ENCODE measurements at places on chromosomes 6 and 20. TPM values are rescaled to one million over a fixed set of nuclear protein-coding genes. Genes with fewer than 3 reads are reported as not detected.
A peak's percentile ranks its signal among the peaks of the same experiment; 100 is the strongest.

GRCh38 chr6:4350567-4351519 lies 215.5 kb upstream of the ECI2 start:
- peak; percentile 44 for DNase-seq

DNA sequence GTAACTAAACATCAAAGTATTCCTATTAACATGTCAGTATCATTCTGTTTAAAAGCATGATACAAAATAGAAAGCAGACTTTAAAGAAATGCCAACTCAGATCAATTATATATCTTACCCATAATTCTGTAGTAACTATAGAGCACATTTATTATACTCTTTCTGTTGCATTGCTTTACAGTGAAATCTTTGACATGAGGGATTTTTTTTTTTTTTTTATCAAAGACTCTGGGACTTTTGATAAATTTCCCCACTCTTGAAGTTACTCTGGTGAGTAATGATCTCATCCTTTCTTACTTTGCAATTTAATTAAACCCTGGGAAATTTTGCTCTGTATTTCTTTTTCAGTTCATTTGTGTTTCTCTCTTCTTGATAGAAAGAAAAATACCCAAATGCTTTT lies 17.4 kb downstream of the ADGRF4 start:
- no peak for DNase-seq

IRF4 gene
- total RNA-seq: 0.22 TPM

GRCh38 chr6:140203661-140204147 lies 829.3 kb upstream of the CITED2 start:
- DNase-seq: no peak

GRCh38 chr6:38115626-38116008 lies 296.1 kb downstream of the ZFAND3 start:
- no peak for DNase-seq

RNF182 gene
- not detected for total RNA-seq

DNA sequence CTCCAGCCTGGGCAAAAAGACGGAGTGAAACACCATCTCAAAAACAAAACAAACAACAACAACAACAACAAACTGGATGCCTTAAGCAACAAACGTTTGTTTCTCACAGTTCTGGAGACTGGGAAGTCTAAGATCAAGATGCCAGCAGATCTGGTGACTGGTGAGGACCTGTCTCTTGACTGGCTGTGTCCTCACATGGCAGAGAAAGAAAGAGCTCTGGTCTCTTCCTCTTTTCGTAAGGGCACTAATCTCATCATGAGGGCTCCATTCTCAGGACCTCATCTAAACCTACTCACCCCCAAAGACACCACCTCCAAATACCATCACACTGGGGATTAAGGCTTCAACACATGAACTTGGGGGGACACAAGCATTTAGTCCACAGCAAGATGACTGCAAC lies 13.5 kb upstream of the GFOD1 start:
- DNase-seq: no peak

DNA sequence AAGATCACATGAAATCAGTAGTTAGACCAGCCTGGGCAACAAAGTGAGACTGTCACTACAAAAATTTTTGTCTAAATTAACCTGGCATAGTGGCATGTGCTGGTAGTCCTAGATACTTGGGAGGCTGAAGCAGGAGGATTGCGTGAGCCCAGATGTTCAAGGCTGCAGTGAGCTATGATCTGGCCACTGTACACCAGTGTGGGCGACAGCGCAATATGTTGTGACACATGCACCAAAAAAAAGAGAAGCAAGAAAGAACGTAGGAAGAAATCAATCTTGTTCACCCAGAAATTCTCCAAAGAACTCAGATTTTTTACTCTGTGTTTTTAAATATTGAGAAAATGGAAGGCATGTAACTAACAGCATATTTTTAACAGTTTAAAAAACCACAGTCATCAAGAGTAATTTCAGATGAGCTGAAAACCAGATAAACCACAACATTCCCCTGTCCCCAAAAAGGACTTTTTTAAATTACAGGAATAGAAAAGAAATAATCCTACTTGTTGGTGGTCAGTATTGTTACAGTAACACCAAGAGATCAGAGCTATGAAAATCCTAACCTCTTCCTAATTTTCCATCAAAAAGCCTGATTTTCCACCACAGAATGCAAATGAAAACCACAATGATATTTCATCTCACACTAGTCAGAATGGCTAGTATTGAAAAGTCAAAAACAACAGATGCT lies 240.2 kb downstream of the KHDC1L start:
- no peak for DNase-seq

GRCh38 chr6:346386-347030 lies 45.0 kb upstream of the IRF4 start:
- DNase-seq: no peak

DNA sequence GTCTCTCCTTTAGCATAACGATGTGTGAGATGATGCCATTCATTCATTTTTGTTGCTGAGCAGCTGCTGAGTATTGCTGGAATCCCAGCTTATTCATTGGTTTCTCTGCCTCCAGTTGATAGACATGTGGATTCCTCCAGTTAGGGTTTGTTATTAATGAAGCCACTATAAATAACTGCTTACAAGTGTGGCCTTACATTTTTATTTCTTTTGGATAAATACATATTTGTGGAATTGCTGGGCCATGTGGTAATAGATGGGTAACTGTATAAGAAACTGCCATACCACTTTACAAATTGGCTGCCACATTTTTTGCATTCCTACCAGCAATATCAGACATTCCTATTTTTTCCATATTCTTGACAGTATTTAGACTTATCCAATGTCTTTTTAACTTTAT lies 2.6 kb upstream of the HLA-B start:
- DNase-seq: no peak

- no peak for DNase-seq
Measured at GRCh38 chr6:42402184-42402583, 49.5 kb downstream of the TRERF1 start.

GRCh38 chr20:406200-407132 lies 1.6 kb upstream of the RBCK1 start:
- no peak for DNase-seq

HCRTR2 gene
- total RNA-seq: not detected

DNA sequence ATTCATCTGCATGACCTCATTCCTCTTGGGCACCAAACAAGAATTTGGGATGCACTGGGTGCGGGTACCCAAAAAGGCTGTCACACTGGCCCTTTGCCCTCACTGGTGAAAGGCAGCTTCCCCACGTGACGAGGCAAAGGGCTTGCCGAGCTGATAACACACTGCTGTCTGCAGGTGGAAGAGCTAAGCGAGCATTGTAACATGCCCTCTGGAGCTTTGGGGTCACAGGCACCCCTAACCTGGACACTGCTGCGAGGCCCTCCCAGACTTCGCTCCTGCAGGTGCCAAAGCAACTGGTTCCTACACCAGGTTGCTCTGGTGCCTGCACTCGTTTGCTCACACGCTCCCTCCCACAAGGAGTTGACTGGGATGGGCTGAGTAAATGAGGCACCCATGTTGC lies 1595.7 kb downstream of the HACE1 start:
- no peak for DNase-seq

DNA sequence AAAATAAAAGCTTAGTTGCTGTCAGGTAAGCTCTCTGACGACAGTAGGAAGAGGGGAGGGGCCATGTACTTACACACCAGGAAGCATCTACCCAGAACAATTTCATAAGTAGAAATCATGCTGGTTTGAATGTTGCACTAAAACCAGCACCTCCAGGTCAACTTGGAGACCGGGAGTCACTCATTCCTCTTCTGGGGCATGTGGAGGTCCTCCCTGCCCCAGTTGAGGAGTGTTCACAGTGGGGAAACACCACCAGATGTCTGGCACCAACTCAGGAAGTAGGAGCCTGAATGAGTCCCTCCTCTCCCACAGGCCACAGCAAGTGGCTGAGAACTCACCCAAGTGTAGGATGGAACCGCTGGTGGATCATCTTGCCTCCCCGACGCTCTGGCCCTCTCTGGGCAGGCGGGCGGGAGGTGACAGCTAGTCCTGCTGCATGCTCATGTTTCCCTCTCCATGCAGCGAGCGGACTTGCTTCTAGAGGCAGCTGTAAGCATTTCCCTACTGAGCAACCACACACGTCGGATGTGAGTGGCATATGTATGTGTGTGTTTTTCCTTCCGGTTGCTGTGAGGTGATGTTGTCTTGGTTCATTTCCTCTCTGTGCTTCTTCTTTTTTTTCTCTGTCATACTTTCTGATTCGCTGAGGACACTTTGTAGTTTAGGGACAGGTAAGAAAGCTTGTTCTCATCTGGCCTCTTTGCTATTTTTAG lies 149.5 kb upstream of the NEDD9 start:
- no peak for DNase-seq

RAD21L1 gene
- not detected for total RNA-seq

DNA sequence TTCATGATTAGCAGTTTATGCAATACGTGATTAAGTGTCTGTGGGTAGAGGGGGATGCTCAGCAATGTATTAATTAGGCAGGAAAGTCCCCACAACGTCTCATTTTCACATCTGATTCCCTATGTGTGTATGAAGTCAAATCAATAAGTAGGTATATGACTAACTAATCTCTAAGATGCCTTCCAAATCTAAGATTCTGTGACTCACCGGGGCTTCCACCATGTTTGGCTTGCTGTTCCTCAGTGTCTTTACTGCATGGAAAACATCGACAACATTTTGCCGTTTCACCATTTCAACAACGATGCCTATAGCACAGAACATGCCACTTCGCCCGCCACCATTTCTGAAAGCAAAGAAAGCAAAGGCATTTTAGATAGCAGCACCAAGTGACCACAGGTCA lies 72.0 kb upstream of the THEMIS start:
- DNase-seq: no peak

GRCh38 chr20:32439132-32439829 lies 81.2 kb downstream of the ASXL1 start:
- DNase-seq: no peak

ARMC2 gene
- 14.0 TPM for total RNA-seq

- DNase-seq: no peak
Measured at GRCh38 chr20:64035066-64035932, 683 bp upstream of the C20orf204 start.

DNA sequence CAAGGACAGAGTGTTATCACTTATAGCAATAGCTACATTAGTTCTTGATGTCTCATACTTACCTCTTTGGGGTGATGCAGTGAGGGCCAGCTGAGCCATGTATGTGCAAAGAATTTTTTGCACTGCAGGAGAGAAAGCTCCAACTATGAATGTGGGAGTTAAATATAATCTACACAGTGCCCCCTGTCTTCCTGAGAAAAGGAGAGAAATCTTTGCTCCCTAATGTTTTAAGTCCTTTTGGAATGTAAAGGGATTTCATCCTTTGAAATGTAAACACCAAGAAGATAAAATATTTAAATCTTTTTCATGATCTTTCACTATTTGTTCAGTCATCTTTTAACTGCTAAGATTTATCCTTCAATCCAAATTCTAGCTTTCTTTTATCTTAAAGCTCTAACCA lies 822.1 kb downstream of the TENT5A start:
- DNase-seq: no peak

DEFB132 gene
- total RNA-seq: not detected

GRCh38 chr6:43481591-43482236 lies 4.3 kb downstream of the TJAP1 start:
- DNase-seq: no peak

DNA sequence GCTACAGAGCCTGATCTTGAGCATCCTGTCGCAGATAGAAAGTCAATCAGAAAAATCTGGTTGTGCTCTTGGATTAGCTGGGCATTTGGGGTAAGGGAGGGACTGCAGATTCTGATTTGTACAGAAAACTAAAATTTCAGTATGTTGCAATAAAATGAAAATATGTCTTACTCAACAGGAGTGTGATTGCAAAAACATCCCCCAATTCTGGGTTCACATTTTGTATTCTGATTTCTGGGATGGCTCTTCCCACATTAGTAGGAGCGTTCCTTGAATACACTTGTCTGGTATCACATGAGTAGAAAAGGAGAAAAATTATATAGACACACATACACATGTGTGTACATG lies 40.5 kb downstream of the PANK2 start:
- no peak for DNase-seq

- DNase-seq: no peak
Measured at GRCh38 chr6:42049116-42049809, 1.1 kb upstream of the TAF8 start.

DNA sequence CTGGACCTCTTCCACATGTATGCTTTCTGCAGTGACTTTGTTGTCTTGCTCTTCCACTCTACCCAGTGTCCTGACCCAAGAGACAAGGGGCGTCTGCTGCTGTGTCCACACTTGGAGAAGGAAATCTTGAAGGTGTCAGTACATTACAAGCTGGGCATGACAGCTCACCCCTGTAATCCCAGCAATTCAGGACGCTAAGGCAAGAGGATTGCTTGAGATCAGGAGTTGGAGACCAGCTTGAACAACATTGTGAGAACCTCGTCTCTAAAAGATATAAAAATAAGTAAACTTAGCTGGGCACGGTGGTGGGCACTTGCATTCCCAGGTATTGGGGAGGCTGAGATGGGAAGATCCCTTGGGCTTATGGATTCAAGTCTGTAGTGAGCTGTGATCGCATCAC lies 5.8 kb upstream of the HLA-B start:
- no peak for DNase-seq

- no peak for DNase-seq
Measured at GRCh38 chr6:98335594-98335993, 498.8 kb upstream of the POU3F2 start.

DNA sequence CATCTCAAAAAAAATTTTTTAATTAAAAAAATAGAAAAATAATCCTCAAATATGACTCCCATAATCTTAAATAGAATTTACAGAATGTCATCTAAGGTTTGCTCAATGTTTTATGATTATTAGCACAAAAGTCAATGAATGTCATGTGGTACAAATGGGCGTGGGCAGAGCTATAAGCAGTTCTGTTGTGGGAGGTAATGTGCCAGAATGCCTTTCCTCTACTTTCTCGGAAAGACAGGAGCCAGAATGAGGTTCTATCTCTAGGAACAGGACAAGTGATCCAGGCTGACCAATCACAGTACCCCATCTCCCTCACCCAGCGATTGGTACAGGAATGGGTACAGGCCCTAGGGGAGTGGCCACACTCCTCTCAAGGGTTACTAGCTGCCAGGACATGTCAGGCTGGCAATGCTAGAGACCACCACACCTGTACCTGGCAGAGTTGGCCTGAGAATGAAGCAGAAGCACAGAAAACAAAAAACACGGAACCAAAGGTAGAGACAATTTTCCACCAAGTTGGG lies 15.1 kb downstream of the RALGAPA2 start:
- no peak for DNase-seq

GRCh38 chr6:98946266-98946878 lies 1.4 kb downstream of the FBXL4 start:
- no peak for DNase-seq

GRCh38 chr20:48696671-48697070 lies 131.1 kb downstream of the PREX1 start:
- DNase-seq: no peak

DNA sequence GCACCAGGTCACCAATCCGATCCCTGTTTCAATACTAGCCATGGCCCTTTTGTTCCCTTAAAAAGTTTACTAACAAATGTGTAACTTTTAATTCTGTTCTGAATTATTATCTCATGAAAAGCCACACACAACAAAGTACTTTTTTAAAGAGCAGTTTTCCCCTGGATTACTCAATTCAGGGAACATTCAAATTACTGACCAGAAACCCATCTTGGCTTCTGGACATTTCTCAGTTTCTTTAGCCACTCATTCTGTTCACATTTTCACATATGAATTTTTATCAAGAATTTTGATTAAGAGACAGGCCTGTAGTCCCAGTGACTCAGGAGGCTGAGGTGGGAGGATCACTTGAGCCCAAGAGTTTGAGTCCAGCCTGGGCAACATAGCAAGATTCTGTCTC lies 47.4 kb downstream of the INSM1 start:
- no peak for DNase-seq

Measured in left ventricle myocardium inferior (tissue), 1 donor.